T-helper 17 cell (primary cell): ENCODE measurements at places on chromosomes 1 and 21. TPM values are rescaled to one million over a fixed set of nuclear protein-coding genes. Genes with fewer than 3 reads are reported as not detected.

SYCP1 gene
- total RNA-seq: not detected

ASCL5 gene
- not detected for total RNA-seq

KIFAP3 gene
- 12.7 TPM for total RNA-seq

SFN gene
- total RNA-seq: 1.3 TPM

CD1B gene
- total RNA-seq: not detected

F3 gene
- total RNA-seq: 0.23 TPM

TMEM82 gene
- not detected for total RNA-seq

TRNP1 gene
- 0.22 TPM for total RNA-seq

FAM163A gene
- 0.10 TPM for total RNA-seq

KLF17 gene
- total RNA-seq: not detected

WNT9A gene
- 0.18 TPM for total RNA-seq

MPZL1 gene
- total RNA-seq: 4.2 TPM

CFAP141 gene
- not detected for total RNA-seq

ACP6 gene
- total RNA-seq: 13.1 TPM

UBE2U gene
- not detected for total RNA-seq

ITGB2 gene
- total RNA-seq: 248 TPM

CFHR1 gene
- total RNA-seq: not detected

DISC1 gene
- total RNA-seq: 16.2 TPM

SPRR2A gene
- not detected for total RNA-seq

CFHR3 gene
- total RNA-seq: not detected

PIGM gene
- 2.7 TPM for total RNA-seq

SHISAL2A gene
- total RNA-seq: 33.1 TPM

RGS1 gene
- 387 TPM for total RNA-seq

LDLRAD1 gene
- not detected for total RNA-seq

SV2A gene
- total RNA-seq: 4.7 TPM

TDRD5 gene
- total RNA-seq: not detected

SPRR4 gene
- not detected for total RNA-seq

BATF3 gene
- 0.34 TPM for total RNA-seq

LYPD8 gene
- not detected for total RNA-seq

UBE4B gene
- total RNA-seq: 36.8 TPM

HP1BP3 gene
- total RNA-seq: 230 TPM

C1orf94 gene
- not detected for total RNA-seq

MARK1 gene
- 0.10 TPM for total RNA-seq

HMCN1 gene
- total RNA-seq: 0.57 TPM

GBP5 gene
- total RNA-seq: 122 TPM

PRKAA2 gene
- total RNA-seq: not detected

KCND3 gene
- total RNA-seq: 2.2 TPM

FAM151A gene
- not detected for total RNA-seq

ACAP3 gene
- total RNA-seq: 66.2 TPM

RAB13 gene
- 2.2 TPM for total RNA-seq

RRP15 gene
- 21.9 TPM for total RNA-seq

PLA2G2D gene
- total RNA-seq: not detected

FNDC10 gene
- total RNA-seq: 3.3 TPM

IL22RA1 gene
- not detected for total RNA-seq

C1orf21 gene
- 0.78 TPM for total RNA-seq

FBXO2 gene
- 1.3 TPM for total RNA-seq

OR2T29 gene
- not detected for total RNA-seq

MAP3K21 gene
- total RNA-seq: 1.9 TPM
